IPS DF 6.9 (cell line): ENCODE measurements at places on chromosomes 7 and 10.
A peak's percentile ranks its signal among the peaks of the same experiment; 100 is the strongest.

GRCh38 chr7:74718336-74718735, 55.5 kb upstream of the NCF1 start:
- H3K27ac ChIP-seq = no peak overlapping the region
- DNase-seq = no peak
- no peak overlapping the region for H3K4me3 ChIP-seq
- no peaks in the 10 kb centered on the region for H3K27me3 ChIP-seq

DNA sequence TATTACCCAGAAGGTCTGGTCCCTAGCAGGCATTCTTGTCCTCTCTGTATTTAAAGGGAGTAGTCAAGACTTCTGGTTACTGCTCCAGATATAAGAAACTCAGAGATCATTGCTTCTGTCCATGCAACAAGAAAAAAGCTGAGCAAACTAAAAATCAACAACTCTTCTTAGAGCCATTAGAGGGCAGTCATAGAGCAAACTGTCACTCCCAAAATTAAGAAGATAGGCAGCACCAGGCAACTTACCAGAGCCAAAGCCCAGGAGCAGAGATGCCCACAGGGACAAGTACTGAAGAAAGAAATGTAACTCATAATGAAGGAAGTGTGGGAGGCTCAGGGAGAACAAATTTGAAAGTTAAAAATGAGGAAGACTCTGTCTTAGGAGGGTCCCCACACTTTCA, 472.9 kb upstream of the COBL start:
- no peaks in the 10 kb centered on the region for H3K27me3 ChIP-seq
- no peak for DNase-seq
- H3K36me3 ChIP-seq = no peaks in the 10 kb centered on the region
- H3K4me3 ChIP-seq = no peak overlapping the region
- H3K4me1 ChIP-seq = no peaks in the 10 kb centered on the region
- no peak overlapping the region for H3K27ac ChIP-seq

DNA sequence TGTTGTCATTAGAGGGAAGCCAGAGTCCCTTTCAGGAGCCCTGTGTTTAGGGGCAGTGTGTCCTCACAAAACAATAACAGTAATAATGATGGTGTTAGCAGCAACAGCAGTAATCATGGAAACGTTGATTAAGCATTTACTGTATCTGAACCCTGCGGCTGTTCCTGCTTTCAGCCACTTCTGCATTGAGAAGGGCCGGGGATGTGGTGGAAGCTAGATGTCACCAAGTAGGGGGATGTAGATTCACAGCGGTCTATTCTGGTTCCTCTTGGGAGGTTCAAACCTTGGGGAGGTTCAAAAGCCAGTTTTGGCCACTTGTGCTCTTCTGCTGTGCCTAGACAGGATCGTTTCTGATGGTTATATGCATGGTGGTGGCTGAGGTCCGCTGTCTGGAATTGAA, 44.8 kb downstream of the PRPF18 start:
- H3K4me3 ChIP-seq = no peak overlapping the region
- no peaks in the 10 kb centered on the region for H3K27me3 ChIP-seq
- no peak for DNase-seq
- H3K36me3 ChIP-seq = no peaks in the 10 kb centered on the region
- no peaks in the 10 kb centered on the region; the same call in 1 of the 2 replicates for H3K4me1 ChIP-seq

DNA sequence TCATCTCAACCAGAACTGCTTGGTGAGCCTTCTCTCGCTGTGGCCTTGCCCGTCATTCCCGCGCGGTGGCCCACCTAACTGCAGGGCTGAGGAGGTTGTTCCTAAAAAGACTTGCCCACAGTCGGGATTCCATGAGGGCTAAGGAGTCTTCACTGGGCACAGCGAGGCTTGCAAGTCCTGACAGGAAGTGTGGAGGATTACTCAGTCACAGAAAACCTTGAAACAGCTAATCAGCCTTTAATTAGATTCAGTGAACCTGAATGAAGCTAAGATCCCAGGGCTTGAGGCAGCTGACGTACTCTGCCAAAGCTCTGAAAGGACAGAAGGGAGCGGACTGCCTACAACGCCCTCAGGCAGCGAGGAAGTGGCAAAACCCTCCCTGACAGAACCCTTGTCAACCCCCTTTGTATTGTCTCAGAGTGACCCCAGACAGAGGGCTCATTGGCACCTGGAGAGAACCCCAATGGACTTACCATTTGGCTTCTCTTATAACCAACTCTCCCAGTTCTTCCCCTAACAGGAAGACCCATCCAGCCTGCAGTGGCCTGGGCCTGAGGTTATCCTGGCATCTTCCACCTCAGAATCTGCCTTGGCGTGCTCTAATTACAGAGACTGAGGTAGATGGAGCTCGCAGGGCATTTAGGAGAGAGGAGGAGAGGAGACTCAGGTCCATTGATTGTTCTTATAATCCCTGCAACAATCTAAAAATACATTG, 2.5 kb upstream of the LAMB4 start:
- DNase-seq = no peak
- H3K36me3 ChIP-seq = no peaks in the 10 kb centered on the region
- H3K4me1 ChIP-seq = no peaks in the 10 kb centered on the region; the same call in 1 of the 2 replicates

- H3K4me1 ChIP-seq = no peaks in the 10 kb centered on the region; the same call in 1 of the 2 replicates
- no peaks in the 10 kb centered on the region for H3K36me3 ChIP-seq
- H3K4me3 ChIP-seq = peak overlapping the region; percentile 88
- no peaks in the 10 kb centered on the region for H3K27me3 ChIP-seq
- no peak overlapping the region for H3K27ac ChIP-seq
Measured at GRCh38 chr7:6375348-6376101, 72.2 kb downstream of the DAGLB start.
